ENCODE measurements at places on chromosomes 16 and 17.

DNA sequence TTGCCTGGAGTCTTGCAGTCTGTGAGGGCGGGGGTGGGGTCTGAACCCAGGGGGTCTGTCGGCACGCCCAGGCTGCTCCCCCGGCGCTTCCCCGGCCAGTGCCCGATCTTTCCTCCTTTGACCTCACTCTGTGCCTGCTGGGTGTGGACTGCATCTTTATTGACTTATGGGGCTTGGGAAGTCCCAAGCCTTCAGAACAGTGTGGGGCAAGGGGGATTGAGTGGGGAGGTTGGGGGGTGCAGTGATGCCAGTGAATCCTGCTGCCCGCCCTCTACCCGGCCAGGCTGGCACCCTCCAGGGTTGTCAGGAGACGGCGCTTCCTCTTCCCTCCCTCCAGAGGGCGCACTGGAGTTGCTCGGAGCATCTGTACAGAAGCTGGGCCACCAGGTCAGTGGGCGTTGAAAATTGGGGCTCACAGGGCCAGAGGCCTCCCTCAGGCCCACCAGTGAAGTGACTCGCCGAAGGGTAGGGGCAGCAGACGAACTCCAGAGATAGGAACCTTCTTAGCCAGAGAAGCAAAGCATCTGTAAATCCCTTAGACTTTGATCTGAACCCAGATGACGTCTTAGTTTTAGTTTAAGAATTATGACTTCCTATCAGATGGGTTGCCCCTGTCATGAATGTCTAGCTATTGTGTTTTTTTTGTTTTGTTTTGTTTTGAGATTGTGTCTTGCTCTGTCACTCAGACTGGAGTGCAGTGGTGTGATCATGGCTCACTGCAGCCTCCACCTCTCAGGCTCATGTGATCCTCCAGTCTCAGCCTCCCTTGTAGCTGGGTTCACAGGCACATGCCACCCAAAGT is 184.8 kb upstream of the CIBAR2 start:
- DNase-seq = peak; percentile 76

GRCh38 chr17:34398990-34399389 is 36.0 kb upstream of the CCL1 start:
- no peak for DNase-seq

GRCh38 chr16:47204736-47205504 is 61.2 kb upstream of the NETO2 start:
- no peak for DNase-seq

GRCh38 chr17:80101946-80102663 is 724 bp downstream of the GAA start:
- DNase-seq = no peak
